ENCODE measurements at places on chromosomes 12 and 14.
A peak's percentile ranks its signal among the peaks of the same experiment; 100 is the strongest.

DNA sequence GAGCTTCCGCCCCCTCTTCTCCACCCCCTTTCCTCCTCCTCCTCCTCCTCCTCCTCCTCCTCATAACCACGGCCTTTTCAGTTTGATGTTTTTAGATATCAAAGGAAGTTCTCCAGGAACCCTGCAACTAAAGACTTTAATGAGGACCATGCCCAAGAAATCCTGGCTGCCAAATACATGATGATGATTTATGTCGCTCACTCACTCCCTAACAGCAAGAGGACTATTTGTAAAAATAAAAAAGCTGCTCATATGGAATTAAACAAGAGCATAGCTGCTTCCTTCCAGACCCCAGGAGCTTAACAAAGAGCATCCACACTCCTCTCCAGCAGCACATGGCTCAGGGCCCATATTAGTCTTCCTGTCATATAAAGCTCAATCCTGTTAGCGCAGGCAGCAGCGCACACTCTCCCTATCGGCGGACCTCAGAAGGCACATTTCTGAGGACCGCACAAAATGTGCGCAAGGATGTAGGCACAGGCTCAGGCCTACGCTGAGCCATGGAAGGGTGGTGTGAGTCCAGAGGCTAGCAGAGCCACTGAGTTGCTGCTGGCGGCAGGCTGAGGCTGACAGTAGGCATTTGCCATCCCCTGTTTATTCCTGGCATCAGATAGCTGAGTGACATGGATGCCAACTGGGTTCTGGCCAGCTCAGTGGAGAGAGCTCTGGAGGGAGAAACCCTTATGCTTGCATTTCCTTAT lies 232.8 kb downstream of the MSRB3 start:
- ATAC-seq = peak; percentile 17

DNA sequence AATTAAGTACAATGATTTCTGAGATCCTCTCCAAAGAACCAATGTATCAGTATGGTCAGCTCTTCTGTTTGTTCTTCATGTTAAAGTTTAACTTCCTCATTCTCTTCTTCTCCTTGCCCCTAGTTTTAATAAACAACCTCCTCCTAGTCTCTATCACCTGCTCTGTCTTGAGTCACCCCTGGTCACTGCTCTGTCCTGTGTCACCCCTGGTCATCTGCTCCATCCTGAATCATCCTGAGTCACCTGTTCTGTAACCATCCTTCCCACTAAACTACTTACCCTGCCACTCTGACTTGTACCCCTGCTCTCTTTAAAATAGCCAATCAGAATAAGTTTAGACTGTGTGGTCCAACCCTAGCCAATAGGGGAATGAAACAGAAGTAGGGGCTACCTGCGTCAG lies 100.5 kb downstream of the ALG10B start:
- peak; percentile 77 for ATAC-seq

- ATAC-seq = peak; percentile 83
These were observed 35.8 kb downstream of the FBXO34 start for GRCh38 chr14:55306938-55307589.

DNA sequence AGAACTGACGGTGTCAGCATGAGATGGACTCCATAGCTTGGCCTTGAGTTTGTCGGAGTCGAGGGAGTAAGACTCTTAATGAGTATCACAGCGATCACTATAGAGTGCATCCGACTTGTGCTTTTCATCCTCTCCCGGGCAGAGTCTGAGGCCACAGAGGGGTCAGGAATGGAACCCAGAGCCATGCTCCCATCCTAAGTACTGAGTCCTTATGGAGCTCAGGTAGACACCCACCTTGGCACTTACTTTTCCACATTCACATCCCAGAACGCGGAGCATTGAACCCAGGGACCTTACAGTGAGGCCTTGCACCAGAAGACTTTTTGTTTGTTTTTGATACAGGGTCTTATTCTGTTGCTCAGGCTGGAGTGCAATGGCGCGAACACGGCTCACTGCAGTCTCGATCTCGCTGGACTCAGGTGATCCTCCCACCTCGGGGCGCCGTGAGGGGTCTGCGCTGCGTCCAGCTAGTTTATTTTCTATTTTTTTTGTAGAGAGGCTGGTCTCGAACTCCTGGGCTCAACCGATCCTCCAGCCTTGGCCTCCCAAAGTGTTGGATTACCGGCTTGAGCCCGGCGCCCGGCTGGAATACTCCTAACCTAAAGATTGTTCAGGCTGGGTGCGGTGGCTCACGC lies 719 bp upstream of the SRSF9 start:
- peak; percentile 3 for ATAC-seq

GRCh38 chr12:102479099-102479885 lies 1.1 kb downstream of the IGF1 start:
- ATAC-seq = peak; percentile 7

- ATAC-seq = no peak
These were observed 127.6 kb downstream of the WIF1 start for GRCh38 chr12:64993461-64993860.

- ATAC-seq = no peak
These were observed 243.6 kb downstream of the KIF21A start for GRCh38 chr12:39199351-39199750.

- ATAC-seq = no peak
These were observed 945 bp downstream of the HCAR1 start for GRCh38 chr12:122729583-122730214.

- no peak for ATAC-seq
These were observed 15.3 kb upstream of the PELI2 start for GRCh38 chr14:56102941-56103340.

DNA sequence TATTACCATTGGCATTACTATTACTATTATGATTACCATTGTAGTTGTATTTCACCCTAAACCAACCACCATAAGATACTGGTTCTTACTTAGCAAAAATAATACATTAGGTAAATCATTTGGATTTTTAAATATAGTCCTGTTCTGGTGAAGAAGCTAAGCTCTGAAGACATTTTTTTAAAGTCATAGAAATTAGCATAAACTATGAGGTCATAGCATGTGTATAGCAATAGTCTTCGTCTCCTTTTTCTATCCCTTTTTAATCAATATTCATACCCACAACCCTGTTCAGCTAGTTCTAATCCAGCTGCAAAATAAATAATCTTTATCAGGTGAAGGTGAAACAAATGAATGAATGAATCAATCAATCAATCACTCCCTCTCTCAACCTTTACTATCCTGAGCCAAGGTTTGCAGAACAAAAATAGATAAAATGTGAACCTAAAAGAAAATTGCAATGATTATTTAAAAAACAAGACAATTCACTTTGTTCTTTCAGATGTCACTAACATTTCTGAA lies 134.5 kb downstream of the STXBP6 start:
- ATAC-seq = no peak

- no peak for ATAC-seq
These were observed 159.4 kb downstream of the EPS8 start for GRCh38 chr12:15629761-15630160.

GRCh38 chr12:66714709-66715108 lies 35.8 kb upstream of the GRIP1 start:
- no peak for ATAC-seq

DNA sequence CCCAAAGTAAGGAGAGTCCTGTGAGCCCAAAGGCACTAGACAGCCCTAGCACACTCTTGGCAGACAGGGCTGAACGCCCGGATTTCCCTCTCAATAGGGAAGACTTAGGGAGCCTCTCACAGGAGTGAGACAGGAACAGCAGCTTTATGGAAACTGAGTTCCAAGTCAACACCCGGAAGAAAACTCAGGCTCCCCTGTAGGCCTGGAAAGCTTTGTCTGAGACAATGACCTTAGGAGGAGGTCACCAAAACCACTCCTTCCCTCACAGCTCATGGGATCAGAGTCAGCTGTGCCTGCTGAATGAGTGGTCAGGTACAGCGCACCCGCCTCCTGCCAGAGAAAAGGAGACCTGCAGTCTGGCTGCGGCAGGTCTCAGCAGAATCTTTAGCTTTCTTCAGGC lies 229.5 kb downstream of the CACNA1C start:
- no peak for ATAC-seq

GRCh38 chr12:86445356-86445755 lies 189.2 kb upstream of the MGAT4C start:
- no peak for ATAC-seq

- ATAC-seq = no peak
These were observed 509.3 kb upstream of the CCDC196 start for GRCh38 chr14:65976761-65977404.

DNA sequence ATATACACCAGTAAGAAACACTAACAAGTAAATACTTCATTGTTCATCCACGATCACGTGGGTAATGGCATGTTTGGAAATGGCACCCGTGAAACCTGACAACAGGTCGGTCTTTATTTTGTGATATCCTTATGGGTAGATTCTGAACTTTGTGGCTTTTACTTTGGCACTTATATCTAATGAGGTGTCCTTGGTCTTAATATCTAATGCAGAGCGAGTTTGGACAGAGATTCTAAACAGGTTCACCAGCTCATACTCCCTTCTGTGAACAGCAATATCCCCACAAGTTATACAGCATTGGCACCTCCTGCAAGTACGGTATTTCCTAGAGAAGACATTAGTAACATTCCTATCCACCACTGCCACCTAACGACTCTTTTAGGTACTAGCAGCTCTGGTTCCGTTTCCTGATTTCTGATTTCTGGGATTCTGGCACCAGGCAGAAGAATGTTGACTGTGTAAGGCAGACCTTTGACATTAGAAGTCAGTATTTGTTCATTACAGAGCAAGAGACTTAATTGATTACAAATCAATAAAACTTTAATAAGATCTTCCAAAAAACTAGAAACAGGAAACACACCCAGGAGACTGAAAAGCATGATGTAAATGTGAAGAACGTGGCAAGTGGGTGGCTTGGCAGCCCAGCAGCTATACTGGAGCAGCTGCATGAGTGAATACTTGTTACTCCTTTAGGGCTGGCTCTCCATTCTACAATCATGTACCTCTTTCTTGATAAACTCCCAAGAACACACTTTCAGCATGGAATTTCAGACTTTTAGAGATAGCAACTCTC lies 2.5 kb downstream of the ANG start:
- ATAC-seq = peak; percentile 97

DNA sequence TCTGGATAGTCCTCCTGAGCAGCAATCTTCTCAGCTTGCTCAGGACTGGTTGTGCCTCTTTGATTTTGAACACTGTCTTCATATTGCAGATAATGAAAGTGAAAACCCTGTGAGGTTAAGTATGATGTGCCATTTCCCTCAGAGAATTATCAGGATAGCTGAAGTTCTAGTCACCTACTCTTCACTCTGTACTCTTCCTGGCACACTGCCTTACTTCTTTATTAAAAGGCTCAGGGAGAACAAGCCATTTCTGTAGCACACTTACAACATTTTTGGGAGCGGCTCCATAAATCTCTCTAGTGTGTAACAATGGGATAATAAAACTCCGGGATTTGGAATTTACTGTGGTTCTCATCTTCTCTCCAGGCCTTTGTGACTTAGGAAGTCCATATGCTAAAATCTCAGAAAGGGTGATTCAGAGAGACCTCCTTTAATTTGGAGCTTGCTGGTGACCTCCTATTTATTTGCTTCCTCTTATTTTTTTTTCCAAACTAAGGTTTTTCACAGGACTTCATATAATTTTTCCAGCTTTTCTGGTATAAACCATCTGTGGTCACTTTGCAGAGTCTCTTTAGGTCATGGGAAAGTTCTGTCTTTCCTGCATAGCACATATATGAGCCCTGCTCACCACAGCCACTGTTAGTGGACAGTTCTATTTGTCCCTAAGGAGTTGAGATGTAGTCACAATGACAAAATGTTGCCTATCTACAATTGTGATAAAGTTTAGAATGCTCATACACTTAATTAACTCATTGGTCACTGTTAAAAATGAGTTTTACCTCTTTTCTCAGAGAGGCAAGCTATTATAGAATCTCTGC lies 53.5 kb upstream of the LDHB start:
- no peak for ATAC-seq

All from esophagus mucosa (tissue), 1 donor.